ENCODE measurements at places on chromosomes 4 and X.
A peak's percentile ranks its signal among the peaks of the same experiment; 100 is the strongest.

DNA sequence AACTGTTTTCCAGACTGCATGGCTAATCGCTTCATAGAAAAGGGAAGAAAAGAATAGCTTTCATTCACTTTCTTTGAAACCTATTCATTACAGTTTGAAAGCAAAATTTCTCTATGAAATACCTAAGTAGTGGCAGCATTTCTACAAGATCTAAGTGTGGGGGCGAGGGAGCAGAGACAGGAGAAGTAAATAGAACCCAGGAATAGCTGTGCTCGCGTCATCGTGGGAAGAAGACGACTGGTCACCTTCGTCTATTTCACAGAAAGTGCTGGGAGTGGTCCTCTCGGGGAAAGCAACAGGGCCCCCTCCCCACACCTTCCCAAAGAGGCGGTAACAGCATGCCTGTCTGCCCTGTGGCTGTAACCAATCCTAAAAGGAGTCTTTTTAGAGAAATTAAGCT is 169.9 kb upstream of the NOCT start:
- DNase-seq = no peak

DNA sequence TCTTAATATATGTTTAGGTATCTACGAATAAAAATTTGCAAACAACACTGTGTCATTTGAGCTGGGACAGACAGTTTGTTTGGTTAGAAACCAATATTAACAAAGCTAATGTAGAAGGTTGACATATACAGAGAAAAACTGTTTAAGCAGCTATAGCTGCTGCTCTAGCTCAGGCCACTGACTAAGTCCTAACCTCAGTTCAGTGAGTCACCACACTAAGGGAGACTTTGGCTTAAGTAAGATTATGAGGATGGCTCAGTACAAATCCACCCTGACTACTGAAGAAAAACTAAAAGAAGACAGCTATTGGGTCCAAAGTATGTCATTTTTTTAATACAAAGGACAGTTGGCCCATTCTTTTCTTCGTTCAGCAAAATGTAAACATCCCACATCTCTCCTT is 717.3 kb upstream of the ACTRT1 start:
- DNase-seq = no peak

- peak; percentile 69 for DNase-seq
Observed at GRCh38 chr4:89837385-89837992, 528 bp upstream of the SNCA start.

DNA sequence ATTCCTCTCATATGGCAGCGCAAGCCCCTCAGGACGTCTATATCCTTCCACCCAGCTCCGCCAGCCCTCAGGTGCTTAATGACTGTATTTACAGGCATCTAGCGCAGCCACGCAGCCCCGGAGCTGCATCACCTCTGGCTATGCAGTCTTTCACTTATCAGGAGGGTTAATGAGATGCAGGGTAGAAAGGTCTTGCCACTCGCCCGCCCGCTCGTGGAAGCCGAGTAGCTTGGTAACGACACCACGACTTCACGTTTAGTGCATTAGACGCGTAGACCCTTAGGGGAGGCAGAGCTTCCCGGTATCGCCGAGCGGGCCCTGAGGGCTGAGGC is 1.5 kb upstream of the SLC16A2 start:
- peak; percentile 7 for DNase-seq

- no peak for DNase-seq
Observed at GRCh38 chr4:87500092-87500462, 29.1 kb downstream of the SPARCL1 start.

DNA sequence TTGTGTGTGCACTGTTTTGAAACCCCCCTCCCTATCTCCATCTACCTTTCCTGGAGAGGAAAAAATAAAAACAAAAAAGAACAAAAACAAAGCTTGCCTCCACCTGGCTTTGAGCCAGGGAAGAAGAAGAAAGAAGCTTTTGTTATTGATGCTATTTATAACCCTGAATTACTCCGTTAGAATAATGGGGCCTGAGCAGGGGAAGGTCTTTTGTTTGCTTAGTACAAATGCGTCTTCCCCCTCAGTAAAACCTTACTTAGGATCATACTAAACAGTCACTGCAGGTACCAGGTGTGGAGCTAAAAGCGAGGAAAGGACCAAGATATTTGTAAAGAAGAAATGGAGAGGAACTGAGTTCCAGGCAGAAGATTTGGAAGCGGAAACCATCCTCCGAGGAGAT is 352.1 kb downstream of the KCNIP4 start:
- DNase-seq = no peak

DNA sequence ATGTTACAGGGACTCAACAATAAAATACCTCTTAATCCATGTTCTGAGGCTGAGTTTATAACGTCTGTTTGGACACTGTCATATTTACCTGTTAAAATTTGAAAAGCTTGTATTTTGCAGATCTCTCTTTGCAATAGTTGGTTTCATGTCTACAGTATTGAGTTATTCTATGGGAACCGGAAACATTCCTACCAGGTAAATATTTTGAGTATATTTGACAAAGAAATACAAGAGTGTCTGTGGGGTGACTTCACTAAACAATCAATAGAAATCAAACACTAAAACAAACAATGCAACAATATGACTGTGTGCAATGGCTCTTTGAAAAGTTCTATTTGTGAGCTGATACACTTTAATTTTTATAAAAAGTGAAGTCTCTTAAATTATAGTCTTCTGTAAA is 47.7 kb upstream of the CXCL8 start:
- no peak for DNase-seq

GRCh38 chrX:13212191-13212651 is 107.6 kb downstream of the ATXN3L start:
- DNase-seq = no peak

- DNase-seq = no peak
Observed at GRCh38 chrX:46601283-46601682, 27.7 kb downstream of the CHST7 start.

- no peak for DNase-seq
Observed at GRCh38 chr4:188168726-188169373, 29.6 kb downstream of the TRIML1 start.

GRCh38 chrX:20265221-20265725 is 1.4 kb downstream of the RPS6KA3 start:
- peak; percentile 30 for DNase-seq

DNA sequence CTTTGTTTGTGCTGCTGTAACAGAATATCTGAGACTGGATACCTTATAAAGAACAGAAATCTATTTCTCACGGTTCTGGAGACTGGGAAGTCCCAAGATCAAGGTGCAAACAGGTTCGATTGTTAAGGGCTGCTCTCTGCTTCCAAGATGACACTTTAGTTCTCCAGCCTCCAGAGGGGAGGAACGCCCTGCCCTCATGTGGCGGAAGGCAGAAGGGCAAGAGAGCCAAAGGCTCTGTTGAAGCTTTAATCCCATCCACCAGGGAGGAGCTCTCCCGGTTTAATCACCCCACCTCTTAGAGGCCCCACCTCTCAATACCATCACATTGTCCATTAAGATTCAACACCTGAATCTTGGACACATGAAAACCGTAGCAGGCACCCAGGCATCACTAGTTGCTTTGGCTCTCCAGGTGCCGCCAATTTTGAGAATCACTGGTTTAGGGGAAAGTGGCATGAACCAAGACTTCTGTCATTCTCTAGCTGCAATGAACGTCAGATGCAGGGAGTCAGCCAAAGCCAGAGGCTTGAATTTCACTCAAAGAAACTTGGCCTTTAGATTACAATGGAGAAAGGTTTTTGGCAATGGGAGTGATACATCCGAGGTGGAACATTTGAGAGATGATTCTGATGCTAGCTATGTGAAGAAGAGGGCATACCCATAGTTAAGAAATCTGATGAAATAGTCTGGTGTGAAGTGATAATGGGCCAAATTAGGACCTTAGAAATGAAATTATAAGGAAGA is 15.7 kb downstream of the FHL1 start:
- DNase-seq = no peak

DNA sequence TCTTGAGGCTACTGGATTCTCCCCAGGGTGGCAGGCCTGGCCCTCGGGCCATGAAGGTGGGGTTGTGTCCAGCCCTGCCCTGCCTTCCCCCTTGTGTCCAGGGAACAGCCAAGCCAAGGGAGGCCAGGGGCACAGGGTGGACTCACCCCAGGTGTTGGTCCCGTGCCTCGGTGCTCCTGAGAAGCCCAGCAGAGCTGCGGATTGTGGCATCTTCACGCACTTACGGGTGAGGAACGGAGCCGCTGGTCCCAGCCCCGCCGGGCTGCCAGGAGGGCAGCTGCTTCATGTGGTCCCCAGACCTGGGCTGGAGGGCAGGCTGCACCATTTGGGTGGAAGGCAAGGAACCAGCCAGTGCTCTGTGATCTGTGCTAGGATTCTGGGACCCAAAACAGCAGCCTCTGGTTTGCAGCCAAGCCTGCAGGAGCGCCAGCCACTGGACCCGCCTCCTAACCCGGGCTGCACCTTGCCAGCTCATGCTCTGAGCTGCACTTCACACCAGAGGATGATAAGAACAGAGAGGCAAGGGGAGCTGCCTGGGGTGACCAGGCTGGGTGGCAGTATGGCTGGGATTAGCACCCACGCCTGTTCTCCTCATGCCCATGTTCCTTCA is 36.1 kb upstream of the HMX1 start:
- no peak for DNase-seq

- DNase-seq = no peak
Observed at GRCh38 chrX:8906299-8906938, 105.2 kb upstream of the FAM9A start.

- DNase-seq = no peak
Observed at GRCh38 chr4:183812567-183812966, 92.5 kb upstream of the STOX2 start.

DNA sequence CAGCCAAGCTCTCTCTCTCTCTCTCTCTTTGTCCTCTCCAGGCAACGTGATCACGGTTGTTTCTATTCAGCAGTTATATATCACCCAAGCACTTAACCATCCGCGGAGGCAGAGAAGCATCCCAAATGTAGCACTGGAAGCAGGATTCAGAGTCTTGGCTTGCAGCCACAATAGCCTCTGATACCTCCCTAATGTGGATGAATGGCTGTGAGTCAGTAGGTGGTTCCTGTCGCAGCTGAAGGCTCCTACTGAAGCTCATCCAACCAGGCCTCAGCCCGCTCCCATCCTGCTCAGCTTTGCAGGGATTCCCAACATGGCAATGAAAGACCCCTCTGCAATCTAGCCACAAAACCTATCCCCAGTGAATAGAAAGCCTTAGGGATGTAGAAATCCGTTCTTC is 5.1 kb downstream of the HS6ST2 start:
- no peak for DNase-seq

DNA sequence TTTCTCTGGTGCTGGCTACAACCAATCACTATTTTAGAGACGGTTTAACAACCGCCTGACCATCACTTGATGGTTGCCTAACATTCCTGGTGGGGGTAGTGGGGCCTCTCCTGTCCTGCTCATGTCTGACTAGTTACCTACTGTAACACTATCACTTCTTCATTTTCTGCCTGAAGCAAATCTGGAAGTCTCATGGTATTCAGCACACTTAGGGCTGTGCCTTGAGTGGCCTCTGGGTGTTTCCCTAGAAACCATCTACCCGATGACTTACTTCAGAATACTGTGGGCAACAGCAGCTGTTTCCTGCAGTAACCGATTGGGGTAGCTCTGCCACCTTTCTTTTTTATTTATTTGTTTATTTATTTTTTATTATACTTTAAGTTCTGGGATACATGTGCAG is 880.1 kb upstream of the INTU start:
- no peak for DNase-seq

GRCh38 chr4:8729408-8730149 is 137.0 kb downstream of the CPZ start:
- DNase-seq = no peak

- DNase-seq = no peak
Observed at GRCh38 chr4:73066928-73067327, 2.6 kb downstream of the COX18 start.

- no peak for DNase-seq
Observed at GRCh38 chrX:4239650-4240540, 526.4 kb upstream of the PRKX start.
